ENCODE measurements at places on chromosomes 7 and 10. TPM values are rescaled to one million over a fixed set of nuclear protein-coding genes. Genes with fewer than 3 reads are reported as not detected.
A peak's percentile ranks its signal among the peaks of the same experiment; 100 is the strongest.

MUC12 gene
- 2.1 TPM for polyA plus RNA-seq

AKR1D1 gene
- polyA plus RNA-seq = not detected

SLC35G1 gene
- polyA plus RNA-seq = 4.0 TPM

NKX6-2 gene
- polyA plus RNA-seq = 0.23 TPM

GRID1 gene
- polyA plus RNA-seq = 2.4 TPM

CALCR gene
- polyA plus RNA-seq = not detected

MYPN gene
- polyA plus RNA-seq = not detected

DNA sequence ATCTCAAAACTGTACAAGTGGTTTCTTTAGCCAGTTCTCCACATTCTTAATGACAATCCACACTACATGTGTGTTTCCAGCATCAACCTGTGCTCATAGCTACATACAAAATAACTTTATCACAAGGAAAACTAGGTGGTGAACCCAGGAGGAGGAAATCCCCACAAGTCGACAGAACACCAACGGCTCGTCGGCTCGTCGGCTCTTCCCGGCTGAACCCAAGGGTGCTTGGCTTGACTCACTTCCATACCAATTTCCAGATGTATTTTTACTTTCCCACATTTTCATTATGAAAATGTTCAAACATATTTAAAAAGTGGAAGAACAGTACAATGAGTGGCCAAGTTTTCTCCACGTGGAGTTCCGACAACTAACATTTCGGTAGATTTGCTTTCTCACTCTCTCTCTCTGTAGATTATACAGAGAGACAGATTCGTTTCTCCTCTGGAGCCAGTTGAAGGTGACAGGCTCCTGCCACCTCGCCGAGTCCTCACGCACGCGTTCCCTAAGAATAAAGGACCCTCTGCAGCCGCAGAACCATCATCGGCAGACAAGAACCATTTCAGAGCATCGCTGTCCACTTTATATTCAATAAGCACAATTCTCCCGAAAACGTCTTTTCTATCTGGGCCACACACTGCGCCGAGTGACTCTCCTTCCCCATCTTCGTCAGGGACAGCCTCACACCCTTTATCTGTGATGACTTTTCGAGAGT is 53.3 kb downstream of the DIP2C start:
- no peak for DNase-seq

GRCh38 chr10:22713853-22714478 is 412 bp downstream of the PIP4K2A start:
- DNase-seq = no peak

DNA sequence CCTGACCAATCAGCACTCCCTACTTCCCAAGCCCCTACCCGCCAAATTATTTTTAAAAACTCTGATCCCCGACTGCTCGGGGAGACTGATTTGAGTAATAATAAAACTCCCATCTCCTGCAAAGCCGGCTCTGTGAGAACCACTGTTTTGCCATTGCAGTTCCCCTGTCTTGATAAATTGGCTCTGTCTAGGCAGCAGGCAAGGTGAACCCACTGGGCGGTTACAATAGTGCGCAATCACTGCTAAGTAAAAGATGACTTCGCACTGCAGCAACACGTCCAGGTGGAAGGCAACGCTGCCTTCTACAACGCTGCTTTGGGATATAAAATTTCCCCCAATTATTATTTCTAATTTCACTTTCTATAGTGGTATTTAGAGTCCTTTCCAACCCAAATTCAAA is 8.9 kb downstream of the SLC37A3 start:
- DNase-seq = no peak

GRCh38 chr10:66564287-66564686 is 361.5 kb upstream of the LRRTM3 start:
- no peak for DNase-seq

- no peak for DNase-seq
Measured at GRCh38 chr10:122290334-122290733, 19.2 kb downstream of the BTBD16 start.

DNA sequence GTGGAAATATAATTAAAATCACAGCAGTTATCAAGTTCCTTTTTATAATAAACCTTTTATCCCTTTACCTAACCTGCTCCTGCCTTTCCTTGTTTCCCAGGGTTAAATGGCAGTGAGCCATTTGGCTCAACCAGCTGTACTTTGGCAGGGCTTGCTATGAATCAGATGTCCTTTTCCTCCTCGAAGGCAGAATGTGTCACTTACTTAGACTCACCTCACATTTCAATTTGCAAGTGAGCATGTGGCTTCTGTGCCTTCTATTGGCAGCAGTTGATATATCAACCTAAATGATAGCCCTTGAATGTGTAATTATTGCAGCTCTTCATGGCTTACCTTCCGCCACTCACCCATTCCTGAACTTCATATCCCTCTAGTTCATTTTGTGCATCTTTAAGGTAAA is 301.7 kb downstream of the CSTF2T start:
- no peak for DNase-seq

GRCh38 chr10:86313621-86314041 is 53.0 kb downstream of the GRID1 start:
- DNase-seq = no peak

- no peak for DNase-seq
Measured at GRCh38 chr7:144969787-144970186, 133.9 kb upstream of the TPK1 start.

GRCh38 chr10:102599565-102600327 is 44.5 kb upstream of the TRIM8 start:
- DNase-seq = no peak

- no peak for DNase-seq
Measured at GRCh38 chr10:89783406-89783805, 82.0 kb downstream of the KIF20B start.

DNA sequence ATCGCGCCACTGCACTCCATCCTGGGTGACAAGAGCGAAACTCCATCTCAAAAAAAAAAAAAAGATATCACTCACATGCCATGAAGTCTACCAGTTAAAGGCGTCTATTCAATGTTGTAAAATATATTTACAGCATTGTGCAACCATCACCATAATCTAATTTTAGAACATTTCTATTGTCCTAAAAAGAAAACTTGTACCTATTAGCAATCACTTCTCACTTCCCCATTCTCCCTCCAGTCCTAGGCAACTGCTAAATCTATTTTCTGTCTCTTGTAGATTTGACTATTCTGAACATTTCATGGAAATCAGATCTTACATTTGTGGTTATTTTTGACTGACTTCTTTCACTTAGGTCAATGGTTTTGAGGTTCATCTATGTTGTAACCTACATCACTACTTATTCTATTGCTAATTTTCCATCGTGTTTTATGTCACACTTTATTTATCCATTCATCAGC is 25.2 kb upstream of the OTUD1 start:
- no peak for DNase-seq

- DNase-seq = no peak
Measured at GRCh38 chr7:98879198-98879978, 1.1 kb downstream of the TRRAP start.

DNA sequence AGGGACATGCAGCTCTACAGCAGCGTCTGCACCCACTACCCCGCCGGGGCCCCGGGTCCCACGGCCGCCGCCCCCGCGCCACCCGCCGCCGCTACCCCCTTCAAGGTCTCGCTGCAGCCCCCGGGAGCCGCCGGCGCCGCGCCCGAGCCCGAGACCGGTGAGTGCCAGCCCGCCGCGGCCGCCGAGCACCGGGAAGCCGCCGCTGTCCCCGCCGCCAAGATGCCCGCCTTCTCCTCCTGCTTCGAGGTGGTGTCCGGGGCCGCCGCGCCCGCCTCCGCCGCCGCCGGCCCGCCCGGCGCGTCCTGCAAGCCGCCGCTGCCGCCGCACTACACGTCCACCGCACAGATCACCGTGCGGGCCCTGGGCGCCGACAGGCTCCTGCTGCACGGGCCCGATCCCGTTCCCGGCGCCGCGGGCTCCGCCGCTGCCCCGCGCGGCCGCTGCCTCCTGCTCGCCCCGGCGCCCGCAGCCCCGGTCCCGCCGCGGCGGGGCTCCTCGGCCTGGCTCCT is 631 bp downstream of the OTUD1 start:
- DNase-seq = no peak

- DNase-seq = no peak
Measured at GRCh38 chr7:150401861-150402631, 22.9 kb downstream of the ZNF775 start.

- no peak for DNase-seq
Measured at GRCh38 chr7:110607050-110607857, 483.7 kb upstream of the LRRN3 start.

DNA sequence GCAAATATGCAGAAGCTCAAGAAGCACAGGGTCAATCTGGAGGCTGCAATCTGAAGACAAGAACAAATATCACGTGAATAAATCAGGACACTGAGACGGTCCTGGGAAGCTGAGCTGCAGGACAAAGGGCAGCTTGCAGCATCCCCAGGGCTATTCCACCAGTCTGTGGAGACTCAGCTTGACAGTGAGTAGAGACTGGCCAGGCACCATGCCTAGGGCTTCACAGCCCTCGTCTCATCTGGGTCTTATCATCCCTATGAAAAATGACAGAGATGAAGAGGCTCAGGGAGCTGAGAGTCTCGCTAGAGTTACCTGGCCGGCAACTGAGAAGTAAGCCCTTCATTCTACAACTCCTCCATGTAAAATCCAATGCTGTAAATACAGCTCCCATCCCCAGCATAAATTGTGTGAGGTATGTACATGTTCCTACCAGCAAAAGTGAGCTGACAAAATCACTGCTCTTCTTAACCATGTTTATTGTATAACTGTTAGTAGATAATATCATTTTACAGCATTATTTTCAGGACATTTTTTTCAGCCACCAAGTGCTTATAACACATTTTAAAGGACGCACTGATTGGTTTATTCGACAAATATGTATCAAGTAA is 186.6 kb upstream of the IGFBP3 start:
- no peak for DNase-seq

DNA sequence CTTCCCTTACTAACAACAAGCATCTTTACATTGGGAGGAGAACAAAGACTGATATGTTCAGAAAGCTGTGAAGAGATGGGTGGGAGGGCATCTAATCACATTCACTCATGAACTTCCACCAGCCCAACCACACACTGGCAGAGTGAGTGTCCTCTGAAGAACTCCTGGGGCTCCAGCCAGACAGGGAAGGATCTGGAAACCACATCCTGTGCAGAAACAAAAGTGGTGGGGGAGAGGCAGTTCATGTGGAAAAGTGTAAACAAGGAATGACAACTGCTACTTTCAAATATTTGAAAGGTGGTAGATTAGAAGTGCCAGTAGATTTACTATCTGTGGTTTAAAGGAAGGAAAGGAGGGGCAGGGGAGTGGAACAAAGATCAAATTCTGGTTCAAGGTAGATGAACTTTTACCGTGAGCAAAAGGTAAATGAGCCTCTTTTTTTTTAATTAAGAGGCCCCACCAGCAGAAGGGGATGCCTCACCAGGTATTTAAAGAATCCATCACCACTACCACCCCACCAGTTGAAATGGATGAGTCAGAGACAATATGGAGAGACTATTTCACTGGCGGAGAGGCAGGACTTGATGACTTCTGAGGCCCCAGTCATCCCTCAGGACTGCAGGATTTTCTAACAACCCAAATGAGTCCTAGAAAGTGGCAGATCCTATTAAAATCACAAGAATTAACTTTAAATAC is 34.5 kb downstream of the GOT1 start:
- DNase-seq = no peak

GRCh38 chr7:134890246-134891240 is 95.8 kb upstream of the AGBL3 start:
- no peak for DNase-seq

- no peak for DNase-seq
Measured at GRCh38 chr7:134770676-134771075, 8.8 kb upstream of the CALD1 start.

DNA sequence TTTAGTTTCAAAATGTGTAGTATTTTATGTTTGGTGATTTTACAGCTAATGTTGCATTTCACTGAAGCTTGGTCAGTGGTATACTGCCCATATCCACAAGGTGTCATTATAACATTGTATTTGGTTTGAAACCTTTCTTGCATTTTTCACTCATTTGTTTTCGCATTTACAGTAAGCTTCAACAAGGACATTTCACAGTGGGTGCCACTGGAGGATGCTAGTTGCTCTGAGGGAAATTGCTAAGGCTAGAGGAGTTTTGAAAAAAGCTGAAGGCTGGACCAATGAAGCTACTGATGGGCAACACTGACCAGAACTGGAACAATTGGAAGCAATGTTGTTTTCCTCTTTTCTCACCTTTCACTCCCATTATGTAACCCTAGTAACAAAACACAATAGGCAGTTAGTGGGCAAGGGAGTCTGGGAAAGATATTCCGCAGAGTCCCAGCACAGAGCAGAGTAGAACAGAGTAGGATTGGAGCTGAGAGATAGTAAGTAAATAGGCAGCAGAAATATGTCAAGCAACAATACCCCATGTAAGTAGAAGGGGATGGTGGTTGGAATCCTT is 23.6 kb upstream of the SRI start:
- DNase-seq = no peak

- no peak for DNase-seq
Measured at GRCh38 chr10:69640196-69640980, 10.3 kb downstream of the FAM241B start.

GRCh38 chr7:20475756-20476155 is 139.7 kb upstream of the ABCB5 start:
- no peak for DNase-seq

DNA sequence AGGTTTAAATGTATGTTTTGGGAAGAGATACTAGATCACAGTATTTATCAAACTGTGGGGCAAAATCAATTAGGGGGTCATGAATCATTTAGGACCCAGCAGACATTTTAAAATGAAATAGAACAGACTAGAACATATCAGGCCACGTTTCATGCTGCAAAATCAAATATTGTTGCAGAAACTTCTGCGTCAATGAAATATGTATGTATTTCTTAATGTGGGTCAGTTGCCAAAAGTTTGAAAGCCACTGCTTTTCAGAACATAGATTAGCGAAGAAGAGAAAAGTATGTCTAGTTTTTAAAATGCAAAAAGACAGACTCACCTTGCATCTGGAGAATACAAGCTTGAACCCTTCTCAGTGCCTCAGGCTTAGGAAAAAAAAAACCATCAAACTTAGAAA is 102.7 kb upstream of the BMPER start:
- no peak for DNase-seq

GRCh38 chr10:62017491-62017870 is 116.0 kb downstream of the ARID5B start:
- DNase-seq = no peak

DNA sequence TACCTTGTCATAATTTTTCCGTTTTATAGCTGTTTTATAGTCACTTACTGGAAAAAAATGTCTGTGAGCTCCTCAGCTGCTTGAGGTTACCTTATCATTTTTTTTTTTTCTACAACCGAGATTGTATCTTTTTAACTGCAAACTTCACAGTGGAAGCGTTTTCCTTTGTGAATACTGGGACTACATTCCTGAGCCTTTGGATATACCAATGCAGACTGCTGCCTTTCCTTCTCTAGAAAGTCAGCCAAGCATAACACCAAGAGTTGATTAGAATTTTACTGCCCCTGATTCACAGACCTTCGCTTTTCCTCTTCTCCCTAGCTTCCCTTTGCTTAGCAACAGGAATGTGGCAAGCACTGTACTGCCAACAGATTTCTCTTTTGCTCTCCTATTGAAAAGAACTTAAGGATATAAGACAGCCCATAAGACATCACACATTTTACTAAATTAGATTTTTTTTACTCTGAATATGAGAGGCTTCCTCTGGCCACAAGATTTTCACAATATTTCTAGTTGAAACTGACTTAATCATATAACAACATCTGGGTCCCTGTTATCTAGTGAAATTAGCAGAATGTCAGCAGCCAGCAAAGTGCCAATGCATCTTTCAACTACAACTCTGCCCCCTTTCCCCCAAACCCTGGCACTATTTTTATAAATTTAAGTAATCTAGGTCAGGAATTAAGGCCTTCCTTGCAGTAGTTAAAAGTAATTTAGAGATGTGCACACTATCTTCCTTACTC is 170.6 kb downstream of the PRKG1 start:
- DNase-seq = peak; percentile 54

All from urinary bladder (tissue), 4 donors.